ENCODE measurements at places on chromosomes 1 and 21.

GRCh38 chr1:214154596-214155292 lies 126.2 kb upstream of the SMYD2 start:
- DNase-seq = no peak

- no peak for DNase-seq
Observed at GRCh38 chr1:78641558-78641957, 8.1 kb upstream of the IFI44 start.

GRCh38 chr1:37721565-37721964 lies 29.2 kb downstream of the CDCA8 start:
- no peak for DNase-seq

GRCh38 chr1:187433598-187433997 lies 604.8 kb downstream of the PLA2G4A start:
- no peak for DNase-seq

DNA sequence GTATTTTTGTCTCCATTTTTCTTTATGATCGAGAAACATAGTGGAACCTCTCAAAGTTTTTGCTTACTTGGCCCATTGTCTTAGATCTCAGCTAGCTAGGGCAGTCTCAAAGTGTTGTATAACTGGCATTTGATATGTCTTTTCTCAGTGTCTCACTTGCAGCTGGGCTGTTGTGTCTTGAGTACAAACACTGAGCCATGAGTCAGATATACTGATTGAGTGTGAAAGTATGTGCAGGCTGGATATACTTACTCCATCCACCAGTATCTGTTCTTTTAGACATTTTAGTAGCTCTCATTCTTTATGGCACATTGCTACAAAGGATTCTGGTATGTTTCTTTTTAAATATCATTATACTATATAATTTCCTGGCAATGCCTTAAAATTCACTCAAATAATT lies 14.3 kb upstream of the GPR52 start:
- no peak for DNase-seq

DNA sequence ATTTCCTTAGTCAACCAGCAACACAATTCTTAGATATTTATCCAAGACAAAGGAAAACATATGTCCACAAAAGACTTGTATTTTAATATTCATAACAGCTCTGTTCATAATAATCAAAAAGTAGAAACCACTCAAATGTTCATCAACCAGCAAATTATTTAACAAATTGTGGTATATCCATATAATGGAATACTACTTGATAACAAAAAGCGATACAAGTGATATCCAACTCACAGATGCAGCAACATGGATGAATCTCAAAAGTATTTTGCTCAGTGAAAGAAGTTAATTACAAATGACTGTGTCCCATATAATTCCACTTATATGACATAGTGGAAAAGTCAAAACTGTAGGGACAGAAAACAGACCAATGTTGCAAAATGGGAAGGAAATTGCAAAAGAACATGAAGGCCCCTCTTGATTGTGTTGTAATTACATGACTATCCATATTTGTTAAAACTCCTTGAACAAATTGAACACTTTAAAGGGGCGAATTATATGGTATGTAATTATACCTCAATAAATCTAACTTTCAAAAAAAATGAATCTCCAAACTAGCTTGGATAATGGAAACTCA lies 116.9 kb downstream of the EDEM3 start:
- DNase-seq = no peak

DNA sequence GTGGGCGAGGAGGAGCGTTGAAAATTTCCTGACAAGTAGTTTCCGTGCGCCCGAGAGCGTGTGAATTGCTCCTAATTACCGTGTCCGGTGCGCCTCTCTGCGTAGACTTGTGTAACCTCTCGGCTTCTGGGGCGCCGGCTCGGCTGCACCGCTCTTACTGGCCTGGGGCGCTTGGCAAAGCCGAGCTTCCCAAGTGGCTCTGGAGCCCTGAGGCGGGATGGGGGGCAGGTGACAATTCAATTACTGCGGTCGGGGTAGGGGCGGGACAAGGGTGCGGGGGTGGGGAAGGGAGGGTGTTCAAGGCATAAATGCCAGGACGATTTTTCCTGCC lies 392 bp upstream of the DMRTA2 start:
- DNase-seq = no peak
